ENCODE measurements at places on chromosomes 3 and 15.

DNA sequence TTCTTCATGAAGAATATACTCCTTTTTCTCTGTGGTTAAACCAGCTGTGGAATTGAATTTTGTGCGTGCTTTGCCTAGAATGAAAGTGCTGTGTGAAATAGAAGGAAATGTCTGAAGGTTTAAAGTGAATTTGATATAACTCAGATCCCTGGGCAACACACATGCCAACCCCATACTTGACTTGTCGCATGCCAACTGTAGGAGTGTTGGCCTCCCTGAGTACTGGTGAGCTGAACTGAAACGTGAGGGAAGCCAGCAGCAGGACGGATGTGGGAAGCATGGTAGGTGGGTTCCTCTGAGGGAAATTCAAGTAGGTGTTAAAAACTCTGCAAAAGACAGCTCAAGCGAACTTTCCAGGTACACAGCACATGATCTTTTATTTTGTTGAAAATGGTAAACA lies 14.7 kb downstream of the FAN1 start:
- no peak for DNase-seq

DNA sequence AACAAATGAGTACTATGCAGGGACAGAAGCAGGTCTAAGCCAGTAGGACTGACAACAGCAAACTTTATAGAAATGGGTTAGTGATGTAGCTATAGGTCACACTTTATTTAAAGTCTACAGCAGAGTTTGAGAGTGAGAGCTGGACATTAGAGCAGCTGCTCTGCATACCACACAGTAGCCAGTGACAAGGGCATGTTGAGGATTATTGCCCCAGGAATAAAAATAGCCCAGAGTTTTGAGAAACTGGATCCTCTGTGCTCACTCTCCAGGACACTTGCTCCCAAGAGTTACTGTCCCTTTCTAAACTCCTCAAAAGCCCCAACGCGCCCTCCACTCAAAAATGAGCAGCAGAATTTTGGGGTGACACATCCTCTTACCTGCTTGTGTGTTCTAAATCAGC lies 21.1 kb downstream of the LRTM1 start:
- DNase-seq, result no peak

GRCh38 chr3:170840291-170840859 lies 29.6 kb downstream of the RPL22L1 start:
- no peak for DNase-seq

DNA sequence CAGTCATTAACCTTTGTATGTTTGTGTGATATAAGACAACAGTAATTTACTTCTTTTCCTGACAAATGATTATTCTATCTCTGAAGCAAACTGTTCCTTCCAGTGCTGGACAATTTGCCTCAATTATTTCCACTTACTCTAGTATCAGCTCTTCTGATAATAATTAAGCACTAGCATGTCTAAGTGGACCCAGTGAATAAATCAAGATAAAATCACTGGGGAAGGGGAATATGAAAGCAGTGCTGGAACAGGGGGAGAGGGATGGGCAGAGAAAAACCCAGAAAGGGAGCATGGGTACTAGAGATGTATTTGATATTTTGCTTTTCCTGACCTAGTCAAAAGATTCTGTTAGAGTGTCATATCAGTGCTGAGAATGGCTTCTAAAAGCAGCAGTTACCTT lies 54.2 kb downstream of the SYN2 start:
- no peak for DNase-seq

Data from iPS-NIHi11 (cell line).